GM03348 (cell line): ENCODE measurements at places on chromosomes 1 and 21.
A peak's percentile ranks its signal among the peaks of the same experiment; 100 is the strongest.

GRCh38 chr1:171357179-171357578 lies 43.2 kb downstream of the FMO4 start:
- no peak for DNase-seq

DNA sequence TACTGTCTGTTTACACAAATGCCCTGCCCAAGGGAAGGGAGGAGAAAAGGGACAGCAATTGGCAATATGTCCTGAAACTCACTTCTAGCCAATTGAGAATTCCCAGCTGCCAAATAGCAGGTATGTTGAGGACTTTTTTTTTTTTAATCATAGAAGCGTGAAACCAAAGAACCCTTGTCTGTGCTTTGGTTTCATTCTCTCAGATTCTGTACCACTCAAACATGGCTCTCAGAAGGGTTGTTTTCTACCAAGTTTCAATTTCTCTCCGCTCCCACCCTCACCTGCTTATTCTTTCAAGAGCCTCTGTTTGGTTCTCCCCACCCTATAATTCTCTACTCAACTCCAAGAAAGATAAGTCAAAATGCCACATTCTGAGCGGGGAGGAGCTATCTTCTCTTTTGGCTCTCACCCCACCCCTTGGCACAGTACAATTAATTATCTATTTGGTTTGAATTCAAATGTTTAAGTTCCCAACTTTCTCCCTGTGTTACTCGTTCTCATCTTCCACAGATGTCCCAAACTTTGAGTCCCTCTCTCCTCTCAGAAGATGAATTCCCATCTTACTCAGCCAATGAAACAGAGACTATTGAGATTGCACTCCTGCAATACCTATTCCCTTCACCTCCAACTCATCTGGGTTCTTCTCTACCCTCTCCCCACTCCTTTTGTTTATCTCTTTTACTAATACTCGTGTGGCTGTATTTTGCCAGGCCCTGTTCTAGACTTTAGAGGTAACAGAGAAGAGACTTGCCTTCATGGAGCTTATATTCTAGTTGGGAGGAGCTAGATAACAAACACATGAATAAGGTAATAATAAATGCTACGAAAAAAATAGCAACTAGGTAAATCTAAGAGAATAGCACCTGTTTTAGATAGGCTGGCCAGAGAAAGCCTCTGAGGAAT lies 3.9 kb upstream of the TP53BP2 start:
- DNase-seq, result no peak

DNA sequence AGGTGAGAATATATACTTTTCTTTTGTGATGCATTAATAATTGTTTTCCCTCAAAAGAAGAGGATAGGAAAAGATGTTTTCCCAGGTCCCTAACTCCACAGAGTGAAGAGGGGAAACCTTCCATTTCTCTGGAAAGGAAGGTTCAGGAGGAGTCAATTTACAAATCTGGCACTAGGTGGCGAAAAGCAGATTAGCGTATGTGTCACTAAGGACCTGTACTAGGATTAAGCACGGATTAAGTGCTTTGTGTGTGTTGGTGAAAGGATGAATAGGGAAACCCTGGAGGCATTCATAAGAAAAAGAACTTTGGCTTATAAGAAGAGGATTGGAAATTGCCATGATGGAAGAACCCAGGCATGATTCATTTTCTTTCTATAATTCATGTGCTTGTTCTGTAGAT lies 410.1 kb upstream of the PLXNA2 start:
- DNase-seq, result peak; percentile 21

GRCh38 chr1:7007902-7008301 lies 222.6 kb downstream of the CAMTA1 start:
- DNase-seq, result no peak

GRCh38 chr1:212595787-212596714 lies 12.5 kb upstream of the ATF3 start:
- DNase-seq, result peak; percentile 63
